ENCODE measurements at places on chromosomes 3 and 15.

GRCh38 chr15:80779658-80780415 lies 667 bp downstream of the CEMIP start:
- DNase-seq = no peak

DNA sequence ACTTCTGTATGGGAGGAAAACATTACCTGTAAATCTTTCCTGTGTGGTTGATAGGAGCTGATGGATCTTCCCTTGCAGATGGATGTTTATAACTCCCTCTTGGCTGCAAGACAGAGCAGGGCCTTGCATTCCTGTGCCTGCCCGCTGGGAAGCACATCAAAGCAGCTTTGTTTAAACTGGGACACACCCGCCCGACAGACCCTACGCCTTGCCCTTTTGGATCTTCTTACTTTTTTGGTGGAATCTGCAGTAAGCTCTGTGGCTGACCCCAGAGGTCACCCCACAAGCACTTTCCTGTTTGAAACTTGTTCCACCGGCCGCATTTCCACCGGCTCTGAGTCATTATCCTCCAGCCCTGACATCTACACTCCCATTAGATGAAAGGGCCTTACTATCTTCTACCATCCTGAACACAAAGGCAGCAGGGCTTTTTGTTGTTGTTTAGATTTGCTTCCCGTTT lies 244.1 kb upstream of the STT3B start:
- DNase-seq = peak; percentile 65

GRCh38 chr3:24305795-24306467 lies 188.7 kb downstream of the THRB start:
- DNase-seq = no peak

DNA sequence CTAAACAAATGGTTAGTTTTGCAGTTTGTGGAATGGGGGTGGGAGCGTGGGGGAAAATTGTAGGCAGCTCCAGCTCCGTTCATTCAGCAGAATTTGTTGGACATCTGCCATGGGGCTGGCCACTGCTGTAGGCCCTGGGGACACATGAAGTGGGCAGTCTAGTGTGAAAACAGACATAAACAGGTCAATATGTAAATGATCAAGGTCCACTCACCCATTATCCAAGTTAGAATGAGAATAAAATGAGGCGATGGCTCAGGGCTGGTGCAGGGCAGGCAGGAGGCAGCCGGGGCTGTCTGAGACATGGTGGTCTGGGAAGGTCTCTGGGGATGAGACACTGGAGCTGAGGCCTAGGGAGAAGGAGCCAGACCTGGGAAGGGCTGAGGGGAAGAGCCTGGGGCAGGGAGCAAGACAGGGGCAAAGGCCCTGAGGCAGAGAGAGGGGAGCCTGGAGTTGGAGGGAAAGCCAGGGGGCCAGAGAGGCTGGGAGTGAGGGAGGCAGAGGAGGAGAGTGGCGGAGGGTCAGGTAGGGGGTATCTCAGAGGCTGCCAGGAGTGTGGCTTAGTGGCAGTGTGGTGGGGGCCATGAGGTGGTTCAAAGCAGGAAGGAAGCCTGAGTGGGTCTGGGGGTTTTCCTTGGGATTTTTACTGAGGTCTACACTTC lies 6.2 kb upstream of the SLC6A6 start:
- DNase-seq = no peak

DNA sequence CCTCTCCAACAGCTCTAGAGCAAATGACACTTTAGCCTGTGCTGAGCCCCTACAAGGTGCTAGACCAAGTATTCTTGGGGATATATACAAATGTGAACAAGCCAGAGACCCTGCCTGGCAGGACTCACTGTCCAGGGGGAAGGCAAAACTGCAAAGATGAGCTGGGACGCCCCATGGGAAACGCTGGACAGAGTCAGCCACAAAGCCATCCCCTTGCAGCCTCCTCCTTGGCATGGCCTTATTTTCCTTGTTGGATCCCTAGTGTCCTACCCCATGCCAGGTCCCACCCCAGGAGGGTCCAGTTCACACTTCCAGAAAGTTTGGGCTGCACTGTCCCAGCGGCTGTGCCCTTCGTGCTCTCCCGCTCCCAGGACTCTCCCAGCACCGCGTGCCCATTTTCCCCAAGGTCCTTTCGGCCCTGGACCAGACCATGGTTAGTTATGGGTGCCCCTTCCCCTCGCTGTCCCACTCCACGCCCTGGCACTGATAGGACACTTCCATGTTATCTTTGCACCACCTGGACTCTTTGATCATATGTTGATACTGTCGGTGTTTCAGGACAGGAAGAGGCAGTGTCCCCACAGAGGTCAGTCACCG lies 5.8 kb upstream of the NRROS start:
- no peak for DNase-seq
